ENCODE measurements at places on chromosomes 7 and 10.
A peak's percentile ranks its signal among the peaks of the same experiment; 100 is the strongest.

DNA sequence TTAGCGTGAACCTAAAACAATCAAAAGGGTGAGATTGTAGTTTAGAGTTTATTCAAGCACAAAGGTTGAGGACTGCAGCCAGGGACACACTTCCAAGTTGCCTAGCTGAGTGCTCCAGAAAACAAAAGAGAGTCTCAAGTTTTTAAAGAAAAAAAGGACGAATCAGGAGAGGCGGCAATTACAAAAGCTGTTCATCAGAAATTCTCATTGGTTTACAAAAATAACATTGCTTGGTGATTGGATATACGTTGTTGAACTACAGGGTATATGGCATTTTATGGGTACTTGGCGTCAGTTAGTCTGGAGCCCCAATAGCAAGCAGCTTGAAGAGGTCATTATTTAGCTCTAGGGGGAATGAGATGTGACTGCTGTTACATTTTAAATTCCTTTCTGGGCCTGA lies 11.5 kb downstream of the ZNF438 start:
- no peak for DNase-seq

DNA sequence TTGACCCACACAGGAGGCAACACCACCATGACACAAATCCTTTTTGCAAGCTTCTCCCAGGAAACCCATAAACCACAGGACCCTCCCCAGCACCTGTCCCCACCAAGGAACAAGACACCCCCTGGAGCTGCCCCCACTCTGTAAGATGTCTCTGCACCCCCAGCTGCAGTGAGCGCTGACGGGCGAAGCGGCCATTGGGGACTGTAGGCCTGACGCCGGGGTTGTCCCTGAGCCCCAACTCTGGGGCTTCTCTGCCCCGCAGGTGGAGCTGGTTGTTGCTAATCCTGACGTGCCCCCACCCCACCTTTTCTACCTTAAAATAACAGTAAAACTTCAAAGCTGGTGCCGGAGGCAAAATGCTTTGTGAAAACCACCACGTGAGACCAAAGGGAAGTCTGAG lies 94.7 kb upstream of the PPP2R2D start:
- no peak for DNase-seq

DNA sequence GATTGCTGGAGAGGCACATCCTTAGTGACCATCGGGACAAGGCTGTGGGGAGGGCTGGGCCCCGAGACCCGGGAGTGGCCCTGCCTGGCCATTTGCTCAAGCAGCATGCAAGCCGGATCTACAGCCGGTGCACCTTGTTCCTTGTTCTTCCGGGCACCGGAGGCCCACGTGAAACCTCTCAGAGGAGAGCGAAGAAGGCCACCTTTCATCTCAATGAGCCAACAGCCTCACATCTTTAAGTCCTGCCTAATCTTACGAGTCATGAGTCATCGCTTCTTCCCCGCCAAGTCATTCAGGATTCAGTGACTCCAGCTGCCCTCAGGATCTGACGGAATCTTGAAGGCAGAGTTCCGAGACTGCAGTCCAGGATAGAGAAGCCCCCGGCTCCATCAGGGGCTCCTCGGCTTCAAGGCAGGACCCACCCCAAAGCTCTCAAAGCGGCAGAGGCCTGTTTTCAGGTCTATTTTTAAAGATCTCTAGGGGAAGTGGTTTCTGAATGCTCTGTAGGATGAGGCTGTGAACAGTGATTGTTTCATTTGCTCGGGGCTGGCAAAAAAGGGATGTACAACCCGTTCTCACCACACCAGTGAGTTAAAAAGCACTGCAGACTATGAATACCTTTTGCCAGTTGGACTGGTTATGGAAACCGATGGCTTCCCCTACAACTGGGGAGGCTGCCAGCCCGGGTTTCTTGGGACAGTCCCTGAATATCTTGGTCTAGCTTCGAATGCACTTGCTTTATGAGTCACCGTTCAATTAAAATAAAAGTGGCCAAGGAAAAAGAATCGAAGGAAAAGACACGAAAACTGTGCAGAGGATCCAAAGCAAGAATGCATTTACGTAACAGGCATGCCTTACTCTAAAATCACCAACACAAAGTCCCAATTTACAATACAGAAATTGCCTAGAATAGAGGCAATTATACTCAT lies 57.2 kb upstream of the ECHDC3 start:
- no peak for DNase-seq

DNA sequence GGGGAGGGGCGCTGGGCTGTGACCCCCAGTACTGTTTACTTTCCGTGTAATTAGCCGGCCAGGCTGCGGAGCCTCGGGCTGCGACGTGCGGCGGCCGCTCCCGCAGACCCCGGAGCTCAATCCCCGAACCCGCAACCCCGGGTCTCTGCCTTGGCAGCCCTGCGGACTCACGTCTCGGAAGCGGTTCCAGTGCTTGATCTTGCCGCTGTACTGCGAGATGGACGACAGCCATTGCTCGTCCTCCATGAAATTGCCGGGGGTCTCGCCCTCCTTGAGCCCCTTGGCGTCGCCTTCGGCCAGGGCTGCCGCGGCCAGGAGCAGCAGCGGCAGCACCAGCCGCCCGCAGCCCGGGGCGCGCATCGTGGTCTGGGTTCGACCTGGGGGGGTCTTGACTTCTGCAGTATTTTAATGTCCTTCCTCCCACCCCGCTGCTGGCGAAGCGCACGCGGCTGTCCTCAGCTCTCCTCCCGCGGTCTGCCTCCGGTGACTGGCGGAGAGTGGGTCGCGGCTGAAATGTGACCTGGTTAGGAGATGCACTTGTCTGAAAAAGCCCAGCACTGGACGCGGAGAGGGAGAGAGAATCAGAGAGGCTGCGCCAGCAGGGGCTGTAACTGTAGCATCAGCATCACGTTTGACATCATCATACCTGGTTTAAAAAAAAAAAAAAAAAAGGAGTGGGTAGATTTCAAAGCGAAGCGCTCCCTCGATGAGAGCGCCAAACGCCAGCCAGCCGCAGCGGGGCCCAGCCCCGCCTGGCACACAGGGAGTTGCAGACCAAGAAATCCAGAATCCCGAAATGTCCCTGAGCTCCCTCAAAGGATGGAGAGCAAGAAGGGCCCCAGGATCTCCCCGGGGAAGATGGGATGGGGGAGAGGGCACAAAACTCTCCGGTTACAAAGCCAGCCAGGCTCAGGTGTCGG lies at the start of gene SPOCK2:
TSS of gene SPOCK2 (minus strand) at position 583 of the 920 bp plus-strand sequence. CDS start at position 360, 223 bp downstream.
- DNase-seq, result no peak

- peak; percentile 3 for DNase-seq
Observed at GRCh38 chr10:67520924-67521520, 175.0 kb downstream of the CTNNA3 start.

DNA sequence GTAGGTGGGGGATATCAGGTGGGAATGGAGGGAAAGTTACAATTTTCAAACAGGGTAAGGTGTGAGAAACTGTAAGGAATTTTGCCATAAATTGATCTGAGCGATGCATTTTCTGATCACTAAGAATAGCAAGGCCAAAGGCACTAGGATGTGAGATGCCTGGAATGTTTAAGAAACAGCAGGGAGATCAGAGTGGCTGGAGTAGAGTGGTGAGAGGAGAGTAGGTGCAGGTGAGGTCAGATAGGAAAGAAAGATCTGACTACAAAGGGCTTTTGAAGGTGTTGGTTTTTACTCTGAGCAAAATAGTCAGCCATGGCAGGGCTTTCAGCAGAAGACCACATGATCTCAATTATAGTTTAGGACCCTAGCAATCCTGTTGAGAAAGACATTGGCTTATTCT lies 55.0 kb downstream of the HDAC9 start:
- no peak for DNase-seq

- no peak for DNase-seq
Observed at GRCh38 chr10:74008212-74008731, 10.4 kb downstream of the VCL start.

- DNase-seq, result no peak
Observed at GRCh38 chr7:121610243-121610642, 214.1 kb upstream of the FAM3C start.

DNA sequence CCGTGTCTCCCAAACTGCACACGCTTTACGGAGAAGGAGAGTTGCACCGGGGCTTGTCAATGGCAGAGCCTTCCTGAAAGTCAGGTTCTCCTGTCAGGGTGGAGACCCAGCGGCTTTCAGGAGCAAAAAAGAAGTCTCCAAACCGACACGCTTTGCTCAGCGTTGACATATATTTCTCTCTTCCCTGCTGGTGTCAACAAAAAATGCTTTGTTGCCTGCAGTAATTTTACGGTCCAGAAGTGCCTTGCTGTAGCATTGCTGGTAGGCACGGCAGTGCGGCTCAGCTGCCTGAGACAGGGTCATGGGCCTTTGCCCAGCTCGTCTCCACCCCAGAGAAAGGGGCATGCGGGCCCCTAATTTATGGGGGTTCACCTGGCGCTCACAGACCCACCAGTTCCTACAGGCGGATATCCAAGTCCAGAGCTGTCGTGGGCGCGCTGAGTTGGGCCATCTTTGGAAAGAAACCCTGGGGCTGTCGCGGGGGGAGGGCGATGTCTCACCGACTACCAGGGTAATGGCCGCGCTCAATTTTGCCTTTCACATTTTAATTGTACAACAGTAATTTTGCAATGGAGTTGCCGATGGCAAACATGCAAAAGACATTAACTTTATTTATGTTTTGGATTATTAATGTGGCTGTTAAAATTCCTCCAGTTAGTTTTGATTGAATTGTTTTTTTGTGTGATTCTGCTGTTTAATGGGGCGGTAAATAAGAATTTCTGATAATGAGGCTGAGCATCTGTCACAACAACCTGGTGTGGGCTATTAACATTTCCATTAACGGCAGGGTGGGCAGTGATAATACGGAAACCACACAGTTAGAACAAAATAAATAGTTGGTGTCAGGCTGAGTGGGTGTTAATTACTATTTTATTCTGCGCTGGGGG lies 478.2 kb upstream of the FOXK1 start:
- no peak for DNase-seq

DNA sequence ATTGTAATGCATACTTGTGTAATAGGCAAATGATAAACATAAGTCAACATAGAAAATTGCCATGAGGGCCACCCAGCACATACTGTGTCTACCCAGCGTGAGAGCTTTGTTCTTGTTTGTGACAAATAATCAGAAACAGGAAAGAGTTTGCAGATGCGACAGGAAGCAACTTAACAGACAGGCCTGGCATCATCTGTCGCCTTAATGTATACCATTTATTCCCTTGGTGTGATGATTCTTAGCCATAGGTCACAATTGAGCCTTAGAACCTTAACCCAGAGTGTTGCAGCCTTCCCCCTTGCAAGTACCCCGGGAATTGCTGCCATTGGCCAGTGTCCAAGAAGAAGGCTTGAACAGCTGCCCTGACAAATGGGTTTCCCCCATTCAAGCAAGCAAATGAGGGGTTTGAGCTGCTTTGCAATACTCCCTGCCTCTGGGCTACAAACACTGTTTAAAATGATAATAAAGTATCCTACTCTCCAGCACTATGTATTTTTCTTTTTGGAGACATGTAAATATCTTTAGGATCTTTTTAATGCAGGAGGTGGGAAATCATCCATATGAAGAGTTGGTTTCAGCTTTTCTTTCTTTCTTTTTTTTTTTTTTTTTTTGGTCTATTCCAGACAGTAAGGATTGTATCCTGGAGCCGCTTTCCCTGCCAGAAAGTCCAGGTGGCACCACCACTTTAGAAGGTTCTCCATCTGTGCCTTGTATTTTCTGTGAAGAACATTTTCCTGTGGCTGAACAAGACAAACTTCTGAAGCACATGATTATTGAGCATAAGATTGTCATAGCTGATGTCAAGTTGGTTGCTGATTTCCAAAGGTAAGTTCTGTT lies 80.0 kb downstream of the ZNF277 start:
- peak; percentile 88 for DNase-seq

DNA sequence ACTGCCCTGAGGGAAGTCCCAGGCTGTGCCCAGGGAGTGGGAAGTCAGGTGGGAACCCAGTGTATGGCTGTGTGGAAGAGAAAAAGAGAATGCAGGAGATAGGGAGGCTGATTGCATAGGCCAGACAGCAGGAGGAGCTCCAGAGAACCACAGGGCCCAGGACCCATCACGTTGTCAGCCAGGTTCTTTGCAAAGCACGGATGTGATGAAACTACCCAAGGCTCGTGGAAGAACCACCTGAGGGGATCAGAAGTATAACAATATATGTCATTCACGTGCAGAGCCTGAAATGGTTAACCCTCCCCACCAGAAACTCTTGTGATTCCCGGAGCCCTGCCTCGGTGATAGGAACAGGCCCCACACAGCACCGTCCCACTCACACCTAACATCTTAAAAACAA lies 83.6 kb downstream of the LARP4B start:
- no peak for DNase-seq

GRCh38 chr10:5854131-5854475 lies 35.6 kb downstream of the ANKRD16 start:
- no peak for DNase-seq

DNA sequence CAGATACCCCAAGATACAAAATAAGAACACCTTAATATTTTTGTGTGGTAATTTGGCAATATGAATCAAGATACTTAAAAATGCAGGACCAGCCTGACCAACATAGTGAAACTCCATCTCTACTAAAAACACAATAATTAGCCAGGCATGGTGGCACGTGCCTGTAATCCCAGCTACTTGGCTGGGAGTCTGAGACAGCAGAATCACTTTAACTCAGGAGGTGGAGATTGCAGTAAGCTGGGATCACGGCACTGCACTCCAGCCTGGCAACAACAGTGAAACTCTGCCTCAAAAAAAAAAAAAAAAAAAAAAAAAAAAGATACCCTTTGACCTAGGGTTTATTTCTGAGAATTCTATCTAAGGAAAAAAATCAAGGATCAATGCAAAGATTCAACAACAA lies 450.7 kb downstream of the SORCS1 start:
- DNase-seq, result no peak

DNA sequence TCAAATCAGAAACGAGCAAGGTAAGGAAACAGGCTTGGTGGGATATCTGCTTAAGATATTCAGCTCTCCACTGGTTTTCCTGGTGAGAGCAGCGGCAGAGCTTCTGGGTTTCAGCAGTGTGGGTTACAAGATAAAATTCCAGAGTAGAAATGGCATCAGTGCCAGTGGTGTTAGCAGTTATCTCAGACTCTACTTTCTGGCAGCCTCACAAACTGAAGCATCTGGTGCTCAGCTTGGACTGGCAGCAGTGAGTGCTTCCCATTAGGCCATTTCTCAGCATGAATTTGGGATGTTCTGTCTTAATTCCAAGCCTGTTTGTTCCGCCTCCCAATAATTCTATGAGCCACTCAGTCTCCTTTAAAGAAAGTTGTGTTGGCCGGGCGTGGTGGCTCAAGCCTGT lies 6.9 kb upstream of the GSTO2 start:
- no peak for DNase-seq

DNA sequence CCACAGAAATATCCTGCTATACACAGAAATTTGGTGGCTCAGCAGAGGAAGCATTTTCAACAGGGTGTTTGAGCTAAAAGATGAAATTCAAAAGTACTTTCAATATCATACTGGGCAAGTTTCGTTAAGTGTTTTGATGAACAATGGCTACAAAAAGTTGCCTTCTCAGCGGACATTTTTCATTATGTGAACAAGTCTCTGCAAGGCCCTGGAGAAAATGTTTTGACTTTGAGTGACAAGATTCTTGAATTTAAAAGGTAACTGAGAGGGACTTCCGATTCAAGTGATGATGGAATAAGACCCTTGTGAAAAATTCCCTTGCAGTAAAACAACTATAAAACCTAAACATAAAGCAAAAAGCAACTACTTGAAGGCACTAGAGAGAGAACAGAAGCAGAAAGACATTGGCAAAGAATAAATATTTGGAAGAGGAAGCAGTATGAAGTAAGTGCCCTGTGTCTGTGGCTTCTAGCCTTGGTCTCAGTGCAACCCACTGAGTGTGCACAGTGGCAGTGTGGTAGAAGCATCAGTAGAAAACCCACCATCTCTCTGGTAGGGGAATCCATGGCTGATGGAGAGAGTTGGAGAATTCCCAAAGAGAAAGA lies 62.5 kb upstream of the NAMPT start:
- DNase-seq, result no peak

Measured in NCI-H1105 (cell line).